Astrocyte of the spinal cord (primary cell): ENCODE measurements at places on chromosomes 7 and 10.

DNA sequence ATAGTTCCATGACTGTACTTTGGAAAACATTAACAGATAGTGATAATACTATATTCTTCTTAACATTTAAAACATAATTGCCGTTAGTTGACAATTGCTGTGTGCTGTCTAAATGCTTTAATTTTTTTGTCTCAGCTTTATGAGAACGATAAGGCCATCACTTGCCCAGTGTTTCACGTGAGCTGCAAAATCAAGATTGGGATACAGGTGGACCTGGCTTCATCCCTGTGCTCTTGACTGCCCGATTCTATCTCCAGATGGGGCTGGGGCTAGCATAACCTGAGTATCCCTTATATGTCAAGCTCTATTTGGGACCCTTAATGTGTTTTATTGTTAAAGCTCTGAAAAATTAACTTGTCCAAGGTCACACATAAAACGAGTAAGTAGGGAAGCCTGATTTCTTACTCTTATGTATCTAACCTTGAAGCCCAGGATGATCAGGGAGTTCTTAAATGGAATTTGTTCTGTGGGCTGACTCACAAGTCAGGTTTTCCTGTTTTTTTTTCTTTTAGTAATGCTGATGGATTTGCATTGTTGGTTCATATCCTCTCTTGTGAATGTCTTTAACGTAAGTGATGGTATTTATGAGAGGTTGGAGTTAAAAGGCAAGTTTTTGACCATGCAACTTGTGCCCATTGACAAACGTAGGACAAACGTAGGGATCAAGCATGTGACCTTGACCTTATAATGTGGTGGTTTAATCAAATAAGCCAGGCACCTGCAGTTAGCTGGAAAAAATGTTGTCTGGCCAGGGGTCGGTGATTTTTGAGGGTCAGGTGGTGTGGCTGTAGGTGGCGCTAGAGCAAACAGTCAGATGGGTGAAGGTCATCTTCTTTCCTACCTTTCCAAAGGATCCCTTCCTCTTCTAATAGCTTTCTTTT lies 3.6 kb downstream of the PRKAR2B start:
- DNase-seq = peak; percentile 26

DNA sequence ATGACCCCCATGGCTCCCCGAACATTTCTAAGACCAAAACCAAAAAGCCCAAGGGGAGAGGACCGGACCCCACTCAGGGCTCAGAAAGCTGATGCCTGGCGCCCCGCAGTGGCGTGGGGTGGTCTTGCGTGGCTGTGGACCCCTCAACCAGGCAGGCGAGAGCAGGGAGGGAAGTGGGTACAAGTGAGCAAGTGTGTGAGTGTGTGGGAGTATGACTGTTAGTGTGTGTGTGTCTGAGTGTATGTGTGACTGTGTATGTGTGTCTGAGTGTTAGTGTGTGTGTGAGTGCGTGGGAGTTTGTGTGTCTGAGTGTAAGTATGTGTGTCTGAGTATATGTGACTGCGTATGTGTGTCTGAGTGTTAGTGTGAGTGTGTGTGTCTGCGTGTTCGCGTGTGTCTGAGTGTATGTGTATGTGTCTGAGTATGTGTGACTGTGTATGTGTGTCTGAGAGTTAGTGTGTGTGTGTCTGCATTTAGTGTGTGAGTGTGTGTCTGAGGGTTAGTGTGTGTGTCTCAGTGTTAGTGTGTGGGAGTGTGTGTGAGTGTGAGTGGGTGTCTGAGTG lies 34.0 kb upstream of the INSIG1 start:
- no peak for DNase-seq

DNA sequence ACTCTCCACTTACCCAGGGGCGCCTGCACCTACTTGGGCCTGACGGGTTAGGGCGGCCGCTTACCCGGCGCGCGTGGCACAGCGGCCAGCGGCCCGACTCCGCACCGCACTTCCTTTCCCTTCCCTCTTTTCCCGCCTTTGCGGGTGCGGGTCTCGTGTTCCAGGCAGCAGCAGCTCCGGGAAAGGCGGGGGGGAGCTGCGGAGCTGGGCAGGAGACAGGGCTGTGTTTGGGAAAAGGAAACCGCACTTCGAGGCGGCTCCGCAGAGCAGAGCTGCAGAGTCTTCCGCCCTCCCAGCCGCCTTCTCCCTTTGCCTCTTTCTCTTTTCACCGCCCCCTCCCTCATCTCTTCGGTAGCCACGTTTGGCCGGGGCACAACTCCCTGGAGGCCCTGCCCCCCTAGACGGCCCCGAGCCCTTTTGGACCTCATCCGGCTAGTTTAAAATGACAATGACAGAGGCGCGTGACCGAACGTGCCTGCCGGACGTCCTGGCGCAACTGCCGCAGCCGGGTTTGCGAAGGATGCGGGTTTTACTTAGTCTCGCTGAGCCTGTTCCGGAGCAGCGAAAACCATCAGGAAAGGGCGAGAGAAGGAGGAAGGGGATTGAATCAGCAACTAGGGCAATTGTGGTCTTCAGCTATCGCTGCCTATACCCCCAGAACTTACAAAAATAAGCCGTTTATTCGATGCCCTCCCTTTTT lies 7.9 kb upstream of the PAX2 start:
- no peak for DNase-seq

GRCh38 chr10:105075031-105075430 lies 433.9 kb downstream of the SORCS3 start:
- no peak for DNase-seq

- no peak for DNase-seq
Observed at GRCh38 chr10:44771233-44771995, 139.7 kb upstream of the TMEM72 start.

- DNase-seq = peak; percentile 16
Observed at GRCh38 chr7:45203936-45204445, 46.4 kb downstream of the RAMP3 start.

DNA sequence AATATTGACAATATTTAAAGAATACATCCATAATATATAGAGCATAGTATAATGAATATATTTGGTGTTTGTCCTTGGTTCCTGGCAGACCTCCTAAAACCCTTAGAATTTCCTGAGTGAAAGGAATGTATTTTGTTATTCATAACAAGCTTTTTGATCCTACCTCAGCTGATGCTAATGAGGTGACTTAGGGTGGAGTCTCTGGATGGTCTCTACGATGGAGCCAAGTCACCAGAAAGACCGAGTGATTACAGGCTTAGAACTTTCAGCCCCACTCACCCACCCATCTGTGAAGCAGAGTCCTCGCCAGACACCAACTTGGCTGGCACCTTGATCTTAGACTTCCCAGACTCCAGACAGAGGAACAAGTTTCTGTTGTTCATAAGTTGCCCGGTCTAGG lies 35.9 kb downstream of the UPF2 start:
- DNase-seq = no peak

DNA sequence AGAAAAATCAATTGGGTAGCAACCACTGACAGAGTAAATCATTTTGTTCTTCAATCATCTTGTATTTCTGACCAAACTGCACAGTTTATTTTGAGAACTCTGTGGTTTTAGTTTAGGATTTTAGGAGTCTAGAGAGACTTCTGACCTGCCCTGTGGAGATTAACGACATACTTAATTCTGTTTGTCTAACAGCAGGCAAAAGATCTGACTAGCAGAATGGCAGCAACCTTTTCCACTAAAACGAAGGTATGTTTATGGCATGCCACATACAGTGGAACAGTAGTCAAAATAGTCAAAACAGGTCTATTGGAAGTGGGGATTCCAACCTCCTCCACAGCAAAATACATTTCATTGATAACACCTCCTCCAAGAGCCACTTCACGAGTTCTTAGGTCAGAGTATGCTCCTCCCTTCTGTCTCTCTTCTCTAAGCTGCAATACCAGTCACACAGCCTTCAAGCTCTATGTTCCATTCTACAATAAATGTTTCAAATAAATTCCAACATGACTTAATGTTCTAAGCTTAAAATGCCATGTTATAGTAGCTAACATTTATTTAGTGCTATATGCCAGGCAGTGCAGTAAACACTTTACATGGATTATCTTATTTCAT lies 34.4 kb downstream of the NRCAM start:
- DNase-seq = no peak

DNA sequence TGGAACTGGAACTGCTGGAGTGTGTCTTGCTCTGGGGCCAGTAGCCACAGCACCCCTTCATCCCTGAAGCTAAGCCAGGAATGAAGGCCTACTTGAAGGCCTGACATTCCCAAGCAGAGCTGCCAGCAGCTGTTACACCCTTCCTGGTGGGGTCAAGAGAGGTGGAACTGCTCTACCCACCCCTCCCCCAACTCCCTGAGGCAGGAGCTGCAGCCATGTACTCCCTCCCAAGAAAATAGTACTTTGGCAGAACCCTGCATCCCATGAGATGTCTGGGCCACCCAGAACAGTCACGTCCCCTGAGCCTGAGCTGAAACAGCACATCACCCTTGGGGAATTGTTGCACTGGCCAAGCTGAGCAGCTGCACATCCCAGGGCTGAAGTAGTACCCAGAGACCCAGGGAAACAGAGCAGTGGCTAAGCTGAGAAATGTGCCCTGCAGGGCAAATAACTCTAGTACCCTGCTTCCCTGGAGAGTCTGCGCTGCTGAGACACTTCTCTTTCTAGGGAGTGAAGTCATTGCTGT lies 63.4 kb upstream of the PLA2G12B start:
- DNase-seq = no peak

- no peak for DNase-seq
Observed at GRCh38 chr7:69756235-69756634, 158.0 kb downstream of the AUTS2 start.

- DNase-seq = no peak
Observed at GRCh38 chr7:6271694-6272440, 557 bp downstream of the CYTH3 start.

DNA sequence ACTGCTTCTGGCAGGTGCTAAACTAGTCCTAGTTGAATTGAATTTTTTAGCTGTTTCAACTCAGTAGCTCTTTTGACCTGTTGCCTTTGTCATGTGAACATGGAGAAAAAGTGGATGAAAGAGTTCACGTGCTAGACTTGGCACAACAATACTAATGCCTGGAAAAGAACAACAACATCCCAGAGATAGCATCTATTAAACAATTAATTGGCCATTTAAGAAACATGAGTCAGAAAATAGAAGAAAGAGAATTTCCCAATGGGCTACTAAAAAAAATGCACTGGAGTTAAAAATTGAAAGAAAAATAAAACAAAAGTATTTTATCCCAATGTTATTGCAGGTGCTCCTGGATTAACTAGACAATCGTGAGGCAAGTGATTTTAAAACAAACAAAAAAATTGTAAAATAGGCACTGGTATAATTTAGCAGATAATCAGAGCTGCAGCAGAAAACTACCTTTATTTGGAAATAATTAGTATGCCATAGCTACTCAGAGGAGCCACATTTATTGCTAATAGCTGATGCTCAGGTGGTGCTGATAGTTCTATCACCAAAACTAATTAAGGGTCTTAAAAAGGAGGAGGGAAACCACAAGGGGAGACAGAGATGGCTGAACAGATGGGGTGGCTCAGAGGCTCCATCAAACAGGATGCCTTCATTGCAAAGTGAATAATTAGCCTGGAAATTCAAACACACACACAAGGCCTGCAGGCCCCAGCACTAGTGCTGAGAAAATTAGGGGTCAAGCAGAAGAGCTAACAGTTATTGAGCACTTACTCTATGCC lies 17.6 kb downstream of the CCDC71L start:
- DNase-seq = no peak
